IPS DF 6.9 (cell line): ENCODE measurements at places on chromosomes 12 and 14.

DNA sequence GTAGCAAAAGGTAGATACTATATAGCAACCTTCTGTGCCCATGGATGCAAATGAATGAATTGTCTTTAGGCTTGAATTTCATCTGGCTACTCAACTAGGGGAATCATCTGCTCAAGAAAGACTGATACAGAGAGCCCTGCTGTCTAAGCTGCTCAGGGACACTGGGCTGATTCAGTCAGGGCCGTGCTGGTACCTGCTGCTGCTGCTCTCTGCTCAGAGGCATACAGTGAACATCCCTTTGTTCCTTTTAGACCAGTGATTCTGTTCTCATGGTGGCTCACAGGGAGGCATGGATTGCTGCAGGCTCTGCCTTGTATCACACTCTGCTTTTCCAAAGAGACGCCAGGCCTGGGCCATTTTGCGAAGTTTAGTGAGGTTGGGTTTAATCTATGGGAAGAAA lies 14.1 kb downstream of the EIF2B2 start:
- DNase-seq: no peak

DNA sequence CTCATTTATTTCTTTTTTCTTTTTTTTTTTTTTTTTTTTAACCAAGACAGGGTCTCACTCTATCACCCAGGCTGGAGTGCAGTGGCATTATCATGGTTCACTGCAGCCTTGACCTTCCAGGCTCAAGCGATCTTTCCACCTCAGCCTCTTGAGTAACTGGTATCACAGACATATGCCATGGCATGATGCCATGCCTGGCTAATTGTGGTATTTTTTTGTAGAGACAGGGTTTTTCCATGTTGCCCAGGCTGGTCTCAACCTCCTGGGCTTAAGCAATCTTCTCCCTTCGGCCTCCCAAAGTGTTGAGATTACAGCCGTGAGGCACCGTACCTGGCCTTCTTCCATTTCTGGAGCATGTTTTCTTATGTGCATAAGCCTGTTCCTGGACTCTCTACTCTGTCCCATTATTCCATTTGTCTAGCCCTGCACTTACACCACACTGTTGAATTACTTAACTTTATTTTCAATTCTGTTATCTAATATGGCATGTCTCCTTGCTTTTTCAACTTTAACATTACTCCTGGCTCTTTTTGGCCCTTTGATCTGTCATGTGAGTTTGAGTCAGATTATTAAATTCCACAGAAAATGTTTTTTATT lies 47.9 kb upstream of the PTGDR start:
- DNase-seq: no peak

DNA sequence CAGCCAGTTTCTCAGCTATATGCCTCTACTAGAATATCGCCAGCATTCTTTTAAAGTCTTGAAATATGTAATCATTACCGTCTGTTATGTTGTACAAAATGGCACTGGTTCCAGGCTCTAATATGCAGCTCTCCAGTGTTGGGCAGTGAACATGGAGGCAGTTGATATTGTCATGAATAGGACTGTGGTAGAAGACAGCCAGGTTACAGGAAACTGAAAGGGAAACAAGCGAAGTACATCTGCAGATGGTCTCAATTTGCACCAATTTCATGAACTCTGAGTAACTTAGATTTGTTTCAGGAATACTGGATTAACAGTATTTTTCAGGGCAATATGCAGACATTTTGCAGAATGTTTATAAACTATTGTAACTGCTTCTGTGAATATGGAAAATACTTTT lies 13.4 kb upstream of the KLHL42 start:
- DNase-seq: no peak

- no peak for DNase-seq
Observed at GRCh38 chr14:24136684-24137528, 912 bp downstream of the PSME1 start.

- no peak for DNase-seq
Observed at GRCh38 chr14:103122585-103122946, 695 bp upstream of the TNFAIP2 start.
